ENCODE measurements at places on chromosomes 2 and 18.

- no peak for DNase-seq
Measured at GRCh38 chr2:36729067-36729466, 32.6 kb downstream of the VIT start.

GRCh38 chr2:159106109-159106508 lies 137.7 kb downstream of the TANC1 start:
- DNase-seq: no peak

GRCh38 chr2:210190345-210190744 lies 19.1 kb upstream of the KANSL1L start:
- no peak for DNase-seq

- DNase-seq: no peak
Measured at GRCh38 chr2:53945538-53945937, 25.3 kb downstream of the PSME4 start.

- DNase-seq: no peak
Measured at GRCh38 chr18:38321262-38321661, 755.7 kb upstream of the CELF4 start.

DNA sequence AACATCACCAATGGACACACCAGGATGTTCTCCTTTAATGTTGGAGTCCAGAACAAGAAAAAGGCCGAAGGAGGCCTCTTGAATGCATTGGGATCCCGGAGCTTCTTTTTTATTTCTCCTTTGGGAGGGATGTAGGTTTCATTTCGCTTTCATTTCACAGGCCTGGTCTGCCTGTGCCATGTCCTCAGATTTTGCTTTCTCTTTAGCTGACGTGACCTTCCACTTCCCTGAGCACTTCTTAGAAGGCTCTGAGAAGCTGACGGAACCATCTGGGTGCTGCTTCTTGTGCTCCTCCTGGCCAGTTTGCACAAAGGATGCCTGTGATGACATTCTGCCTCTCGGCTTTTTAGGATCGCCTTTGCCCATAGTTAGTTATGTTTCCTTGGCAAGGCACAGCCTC lies 15.1 kb upstream of the MBOAT2 start:
- no peak for DNase-seq

DNA sequence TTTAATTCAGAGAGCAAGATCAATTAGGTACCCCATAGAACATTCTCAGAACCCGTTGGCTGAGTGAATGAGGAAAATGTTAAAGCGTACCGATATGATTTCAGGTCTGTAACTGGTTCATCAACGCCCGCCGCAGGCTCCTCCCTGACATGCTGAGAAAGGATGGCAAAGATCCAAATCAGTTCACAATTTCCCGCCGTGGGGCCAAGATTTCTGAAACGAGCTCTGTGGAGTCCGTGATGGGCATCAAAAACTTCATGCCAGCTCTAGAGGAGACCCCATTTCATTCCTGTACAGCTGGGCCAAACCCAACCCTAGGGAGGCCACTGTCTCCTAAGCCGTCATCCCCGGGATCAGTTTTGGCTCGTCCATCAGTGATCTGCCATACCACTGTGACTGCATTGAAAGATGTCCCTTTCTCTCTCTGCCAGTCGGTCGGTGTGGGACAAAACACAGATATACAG lies 7.3 kb downstream of the TGIF1 start:
- DNase-seq: no peak

DNA sequence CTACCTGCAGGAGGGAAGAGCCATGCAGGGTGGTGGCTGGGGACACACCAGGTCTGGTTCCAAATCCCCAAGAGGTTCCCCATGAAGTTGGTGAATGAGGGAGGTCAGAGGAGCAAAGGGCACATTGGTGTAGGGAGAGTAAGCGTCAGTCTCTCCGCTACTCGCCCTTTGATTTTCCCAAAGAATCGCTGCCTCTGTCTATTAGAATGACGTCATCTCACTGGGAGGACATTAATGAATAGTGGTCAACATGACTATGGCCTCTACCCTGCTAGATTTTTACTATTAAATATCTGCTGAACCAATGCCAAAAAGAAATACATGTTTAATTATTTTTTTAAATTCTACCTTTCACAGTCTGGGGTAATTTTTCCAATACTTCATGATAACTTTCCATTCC lies 109.6 kb upstream of the SNTG2 start:
- no peak for DNase-seq

- DNase-seq: no peak
Measured at GRCh38 chr2:29113891-29114321, 1.3 kb upstream of the CLIP4 start.

- DNase-seq: no peak
Measured at GRCh38 chr2:216491793-216492596, 6.6 kb upstream of the RPL37A start.

GRCh38 chr2:63372549-63372948 lies 215.7 kb downstream of the WDPCP start:
- DNase-seq: no peak

DNA sequence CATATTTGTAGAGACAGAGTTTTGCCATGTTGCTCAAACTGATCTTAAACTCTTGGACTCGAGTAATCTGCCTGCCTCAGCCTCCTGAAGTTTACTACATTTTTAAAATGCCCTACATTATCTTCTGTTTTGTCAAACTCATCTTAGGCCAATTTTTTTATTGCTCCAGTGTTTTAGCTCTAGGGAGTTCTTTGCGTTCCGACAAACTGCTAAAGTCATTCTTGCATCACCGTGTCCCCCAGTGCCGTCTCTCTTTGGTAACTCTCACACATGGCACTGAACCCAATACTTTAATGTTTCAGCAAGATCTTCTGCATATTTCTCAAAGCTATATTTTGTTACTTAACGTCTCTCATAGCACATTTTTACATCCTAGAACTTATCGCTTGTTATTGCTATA lies 440.9 kb upstream of the NRXN1 start:
- no peak for DNase-seq

DNA sequence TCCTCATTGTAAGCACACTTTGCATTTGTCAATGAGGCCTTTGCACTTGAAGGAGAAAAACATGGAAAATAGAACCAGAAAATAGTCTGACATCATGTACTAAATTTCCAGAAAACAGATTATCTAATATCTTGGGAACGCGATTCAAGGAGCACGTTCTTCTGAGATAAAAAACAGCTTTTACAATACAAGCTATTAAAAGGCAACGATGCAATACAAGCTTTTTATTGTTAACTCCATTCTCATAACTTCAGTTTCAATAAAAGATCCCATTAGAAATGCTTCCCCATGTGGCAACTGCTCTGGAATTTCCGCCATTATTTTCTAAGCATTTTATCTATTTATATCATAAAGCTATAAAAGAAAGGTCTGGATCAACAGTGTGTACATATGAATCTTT lies 40.3 kb downstream of the NRXN1 start:
- DNase-seq: no peak

DNA sequence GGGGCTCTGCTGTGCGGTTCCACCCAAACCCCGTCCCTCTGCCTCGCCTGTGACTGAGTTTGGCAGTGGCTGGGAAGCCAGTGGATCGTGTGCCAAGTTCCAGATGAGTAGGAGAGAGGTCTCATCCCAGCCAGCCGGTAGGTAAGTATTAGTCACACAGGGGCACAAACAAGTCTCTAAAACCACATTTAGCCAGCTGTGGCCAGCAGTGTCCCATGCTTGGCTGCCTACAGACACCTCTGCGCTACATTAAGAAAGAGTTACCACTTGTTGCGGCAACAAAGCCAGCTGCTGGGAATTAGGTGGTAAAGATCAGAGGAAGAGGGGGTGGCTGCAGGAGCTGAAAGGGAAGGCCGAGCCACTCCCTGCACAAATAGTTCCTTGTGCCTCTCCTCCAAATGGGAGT lies 81.2 kb downstream of the GATA6 start:
- DNase-seq: no peak

GRCh38 chr18:4024702-4025101 lies 430.4 kb downstream of the DLGAP1 start:
- no peak for DNase-seq

DNA sequence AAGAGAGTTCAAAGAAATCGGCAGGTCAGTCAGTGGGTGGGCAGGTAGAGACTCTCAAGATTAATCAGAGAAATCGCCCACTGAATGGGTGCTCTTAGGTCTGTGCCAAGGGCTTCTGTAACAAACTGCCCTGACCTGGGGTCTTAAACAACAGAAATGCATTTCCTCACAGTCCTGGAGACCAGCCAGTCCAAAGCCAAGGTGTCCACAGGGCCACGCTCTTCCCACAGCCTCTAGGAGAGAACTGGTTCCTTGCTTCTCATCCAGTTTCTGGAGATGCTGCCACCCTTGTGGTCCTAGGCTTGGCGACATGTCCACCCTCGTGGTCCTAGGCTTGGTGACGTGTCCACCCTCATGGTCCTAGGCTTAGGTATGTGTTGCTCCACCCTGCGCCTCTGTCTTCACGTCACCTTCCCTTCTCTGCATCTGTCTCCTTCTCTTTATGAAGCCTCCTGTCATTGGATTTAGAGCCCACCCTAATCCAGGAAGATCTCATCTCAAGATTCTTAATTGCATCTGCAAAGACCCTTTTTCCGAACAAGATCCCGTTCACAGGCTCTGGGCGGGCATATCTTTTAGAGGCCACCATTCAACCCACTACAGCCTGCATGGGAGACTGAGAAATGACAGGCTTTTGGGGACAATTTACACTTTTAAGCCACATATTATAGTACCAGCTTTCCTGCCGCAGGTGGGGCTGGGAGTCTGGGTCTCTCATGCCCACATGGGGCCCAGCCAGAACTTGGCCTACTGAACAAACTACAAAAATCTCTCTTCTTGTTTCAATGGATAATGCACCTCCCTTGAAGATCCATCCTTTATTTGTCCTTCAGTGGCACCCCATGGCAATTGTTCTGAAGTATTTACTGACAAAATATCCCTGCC lies 161.3 kb downstream of the ASB1 start:
- no peak for DNase-seq

GRCh38 chr2:207911856-207912255 lies 113.5 kb downstream of the PLEKHM3 start:
- DNase-seq: no peak

GRCh38 chr2:56483081-56483480 lies 299.3 kb downstream of the CCDC85A start:
- DNase-seq: no peak

- no peak for DNase-seq
Measured at GRCh38 chr2:79248776-79249175, 89.2 kb upstream of the REG3A start.

DNA sequence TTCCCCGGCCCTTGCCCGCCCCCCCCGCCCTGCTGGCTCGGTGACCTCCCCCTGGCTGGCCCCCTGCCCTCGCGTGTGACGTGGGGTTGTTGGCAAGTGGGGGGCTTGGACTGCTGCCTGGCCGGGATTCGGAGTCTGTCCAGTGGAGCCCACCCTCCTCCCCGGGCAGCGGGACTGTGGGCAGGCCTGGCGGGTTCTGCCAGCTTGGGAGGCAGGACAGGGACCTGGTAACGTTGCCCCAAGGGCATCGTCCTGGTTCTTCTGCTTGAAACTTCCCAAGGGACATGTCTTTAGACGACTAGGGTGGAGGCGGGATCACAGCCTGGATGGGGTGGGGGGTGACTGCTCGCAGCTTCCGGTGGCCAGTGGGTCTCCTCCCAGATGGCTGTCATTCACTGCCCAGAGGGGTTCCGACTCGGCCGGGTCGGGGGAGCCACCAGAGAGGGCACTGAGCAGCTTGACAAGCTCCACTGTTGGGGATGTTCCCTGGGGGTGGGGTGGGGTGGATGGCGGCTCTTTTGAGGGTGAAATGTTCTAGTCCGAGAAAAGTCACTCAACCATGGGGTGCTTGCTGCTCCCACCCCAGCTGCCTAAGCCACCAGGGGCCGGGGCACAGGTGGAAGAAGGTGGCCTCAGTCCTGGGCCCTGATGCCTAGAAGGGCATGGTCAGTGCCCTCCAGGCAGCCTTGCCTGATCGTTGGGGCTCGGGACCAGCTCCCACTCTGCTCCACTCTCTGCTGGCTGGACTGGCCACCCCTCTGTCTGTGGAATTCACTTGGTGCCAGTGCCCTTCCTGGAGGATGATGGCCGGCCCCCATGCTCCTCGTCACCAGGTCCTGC lies 4.3 kb upstream of the HS6ST1 start:
- DNase-seq: no peak

GRCh38 chr2:201973305-201973928 lies 60.2 kb upstream of the FZD7 start:
- no peak for DNase-seq

- DNase-seq: no peak
Measured at GRCh38 chr18:58354791-58355190, 274.1 kb downstream of the ALPK2 start.

DNA sequence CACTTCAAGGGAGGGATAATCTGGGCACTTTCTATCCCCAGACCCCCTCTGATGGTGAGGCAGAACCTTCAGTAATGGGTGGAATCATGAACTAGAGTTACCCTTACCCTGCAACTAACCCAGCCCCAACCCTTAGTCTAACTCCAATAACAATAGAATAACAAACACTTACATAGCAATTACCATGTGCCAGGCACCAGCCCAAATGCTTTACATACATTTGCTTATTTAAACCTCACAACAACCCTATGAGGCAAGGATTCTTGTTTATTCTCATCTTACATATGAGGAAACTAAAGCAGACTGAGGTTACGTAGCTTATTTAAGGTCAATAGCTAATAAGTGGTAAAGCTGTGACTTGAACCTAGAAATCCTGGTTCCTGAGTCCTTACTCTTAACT lies 132.8 kb downstream of the CYP26B1 start:
- DNase-seq: no peak

- no peak for DNase-seq
Measured at GRCh38 chr2:26009567-26009963, 24.3 kb upstream of the RAB10 start.

GRCh38 chr18:35114305-35114704 lies 73.1 kb downstream of the MAPRE2 start:
- no peak for DNase-seq

DNA sequence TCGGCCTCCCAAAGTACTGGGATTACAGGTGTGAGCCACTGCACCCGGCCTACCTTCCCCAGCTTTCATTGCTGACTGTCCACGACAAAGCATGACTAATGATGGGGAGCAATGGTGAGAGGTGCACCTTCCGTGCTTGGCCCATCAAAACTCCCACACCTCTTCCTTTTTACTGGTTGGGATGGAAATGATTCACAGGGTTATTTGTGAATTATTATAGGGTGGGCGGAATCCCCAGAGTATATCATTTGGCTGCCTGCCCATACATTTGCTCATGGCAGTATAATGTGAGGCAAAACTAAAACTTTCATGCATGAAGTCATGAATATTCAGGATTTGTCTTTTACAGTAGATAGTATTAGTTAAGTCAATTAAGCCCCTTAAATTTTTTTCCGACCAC lies 334.2 kb upstream of the NETO1 start:
- no peak for DNase-seq

- DNase-seq: no peak
Measured at GRCh38 chr18:51077217-51077616, 47.2 kb downstream of the SMAD4 start.

DNA sequence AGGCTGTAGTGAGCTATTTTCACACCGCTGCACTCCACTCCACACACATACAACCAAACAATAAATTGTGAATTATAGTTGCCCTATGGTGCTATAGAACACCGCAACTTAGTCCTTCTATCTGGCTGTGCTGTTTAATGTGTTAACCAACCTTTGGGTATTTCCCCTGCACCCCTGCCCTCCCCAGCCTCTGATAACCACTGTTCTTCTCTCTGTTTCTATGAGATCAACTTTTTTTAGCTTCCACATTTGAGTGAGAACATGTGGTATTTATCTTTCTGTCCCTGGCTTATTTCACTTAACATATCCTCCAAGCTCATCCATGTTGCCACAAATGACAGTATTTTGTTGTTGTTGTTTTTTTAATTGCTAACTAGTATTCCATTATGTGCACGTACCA lies 32.5 kb downstream of the TET3 start:
- no peak for DNase-seq

GRCh38 chr2:15389895-15390294 lies 171.2 kb downstream of the NBAS start:
- DNase-seq: no peak

- DNase-seq: no peak
Measured at GRCh38 chr2:30436859-30437435, 10.1 kb upstream of the LCLAT1 start.
